ENCODE measurements at places on chromosomes 6 and 20. TPM values are rescaled to one million over a fixed set of nuclear protein-coding genes. Genes with fewer than 3 reads are reported as not detected.

- H3K27me3 ChIP-seq = no peaks in the 10 kb centered on the region
- no peak overlapping the region for H3K27ac ChIP-seq
- no peaks in the 10 kb centered on the region for H3K36me3 ChIP-seq
- DNase-seq = no peak
- H3K4me3 ChIP-seq = no peak overlapping the region
Measured at GRCh38 chr6:142412658-142413057, 110.9 kb downstream of the ADGRG6 start.

DNA sequence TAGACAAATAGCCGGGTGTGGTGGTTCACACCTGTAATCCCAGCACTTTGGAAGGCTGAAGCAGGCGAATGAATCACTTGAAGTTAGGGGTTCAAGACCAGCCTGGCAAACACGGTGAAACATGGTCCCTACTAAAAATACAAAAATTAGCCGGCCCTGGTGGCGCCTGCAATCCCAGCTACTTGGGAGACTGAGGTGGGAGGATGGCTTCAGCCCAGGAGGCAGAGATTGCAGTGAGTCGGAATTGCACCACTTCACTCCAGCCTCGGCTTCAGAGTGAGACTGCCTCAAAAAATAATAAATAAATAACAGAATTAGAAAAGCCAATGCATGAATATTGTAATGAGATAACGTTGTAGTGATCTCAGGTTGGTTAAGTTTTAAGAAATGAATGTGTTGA is 61.3 kb downstream of the RFX6 start:
- H3K4me1 ChIP-seq = no peaks in the 10 kb centered on the region
- no peak for DNase-seq
- no peaks in the 10 kb centered on the region for H3K27me3 ChIP-seq
- H3K4me3 ChIP-seq = no peak overlapping the region
- no peak overlapping the region for H3K27ac ChIP-seq

DNA sequence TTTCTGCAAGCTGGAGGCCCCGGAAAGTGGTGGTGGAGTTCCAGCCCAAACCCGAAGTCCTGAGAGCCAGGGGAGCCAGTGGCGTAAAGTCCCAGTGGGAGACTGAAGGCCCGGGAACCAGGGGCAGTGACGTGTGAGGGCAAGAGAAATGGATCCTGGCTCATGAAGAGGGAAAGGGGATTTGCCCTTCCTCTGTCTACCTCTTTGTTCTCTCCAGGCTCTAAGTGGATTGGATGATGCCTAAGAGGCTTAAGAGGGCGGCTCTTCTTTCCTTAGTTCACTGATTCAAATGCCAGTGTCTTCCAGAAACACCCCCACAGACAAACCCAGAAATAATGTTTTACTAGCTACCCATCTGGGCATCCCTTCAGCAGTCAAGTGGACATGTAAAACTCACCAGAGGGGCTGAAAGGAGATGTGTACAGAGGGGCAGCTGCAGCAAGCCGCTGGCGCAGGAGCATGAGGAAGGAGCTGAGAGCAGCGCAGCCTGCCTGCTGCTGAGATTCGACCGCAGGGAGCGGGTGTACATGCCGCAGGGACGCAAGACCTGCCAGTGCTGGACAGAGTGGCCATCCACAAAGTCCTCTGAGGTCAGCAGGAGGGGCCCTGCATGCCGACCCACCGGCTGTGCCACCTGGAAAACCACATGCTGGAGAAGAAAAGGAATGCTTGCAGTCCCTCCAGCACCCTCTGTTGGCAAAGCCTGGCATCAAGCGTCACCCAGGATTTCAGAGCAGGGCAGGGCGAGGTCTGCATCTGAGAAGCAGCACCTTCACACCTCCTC is 29.5 kb downstream of the CDYL start:
- no peaks in the 10 kb centered on the region for H3K27me3 ChIP-seq
- peaks cover 4% of the 10 kb centered on the region for H3K4me1 ChIP-seq
- H3K27ac ChIP-seq = no peak overlapping the region
- no peak overlapping the region for H3K4me3 ChIP-seq
- DNase-seq = no peak
- no peaks in the 10 kb centered on the region for H3K36me3 ChIP-seq

GRCh38 chr20:38221119-38221589 is 39.4 kb downstream of the KIAA1755 start:
- no peak for DNase-seq
- H3K27me3 ChIP-seq = no peaks in the 10 kb centered on the region
- H3K4me1 ChIP-seq = no peaks in the 10 kb centered on the region
- H3K4me3 ChIP-seq = no peak overlapping the region
- H3K27ac ChIP-seq = no peak overlapping the region
- no peaks in the 10 kb centered on the region for H3K36me3 ChIP-seq

GRCh38 chr6:151765444-151765886 is 42.0 kb upstream of the ESR1 start:
- peaks cover 6% of the 10 kb centered on the region for H3K4me1 ChIP-seq
- H3K27ac ChIP-seq = no peak overlapping the region
- no peak overlapping the region for H3K4me3 ChIP-seq
- H3K27me3 ChIP-seq = no peaks in the 10 kb centered on the region
- no peaks in the 10 kb centered on the region for H3K36me3 ChIP-seq

DNA sequence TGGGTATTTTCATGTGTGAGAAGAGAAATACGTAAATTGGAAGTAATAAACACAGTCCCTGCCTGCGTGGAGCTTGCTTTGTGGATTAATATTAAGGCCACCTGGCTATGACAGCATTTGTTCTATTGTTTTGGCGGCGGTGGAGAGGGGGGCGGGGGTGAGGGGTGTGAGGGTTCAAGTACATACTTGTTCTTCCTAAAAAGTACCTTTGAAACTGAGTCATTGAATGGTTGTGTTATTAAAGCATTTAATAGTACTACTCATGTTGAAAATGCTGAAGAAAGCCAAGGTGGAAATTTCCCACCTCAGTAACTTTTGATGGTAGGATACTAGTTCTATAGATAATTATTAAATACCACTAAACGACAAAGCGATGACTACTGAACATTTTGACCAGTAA is 95.0 kb downstream of the FOXC1 start:
- H3K27ac ChIP-seq = peak overlapping the region; percentile 83
- H3K36me3 ChIP-seq = no peaks in the 10 kb centered on the region
- H3K4me1 ChIP-seq = peaks cover 19% of the 10 kb centered on the region
- H3K27me3 ChIP-seq = no peaks in the 10 kb centered on the region
- no peak for DNase-seq
- no peak overlapping the region for H3K4me3 ChIP-seq

- no peaks in the 10 kb centered on the region for H3K4me1 ChIP-seq
- H3K4me3 ChIP-seq = no peak overlapping the region
- H3K36me3 ChIP-seq = no peaks in the 10 kb centered on the region
- H3K27me3 ChIP-seq = no peaks in the 10 kb centered on the region
Measured at GRCh38 chr20:12535770-12536169, 473.0 kb upstream of the SPTLC3 start.

- no peaks in the 10 kb centered on the region for H3K27me3 ChIP-seq
- no peak overlapping the region for H3K4me3 ChIP-seq
- no peaks in the 10 kb centered on the region for H3K4me1 ChIP-seq
- no peaks in the 10 kb centered on the region for H3K36me3 ChIP-seq
Measured at GRCh38 chr20:23245553-23246181, 104.9 kb upstream of the NXT1 start.

DNA sequence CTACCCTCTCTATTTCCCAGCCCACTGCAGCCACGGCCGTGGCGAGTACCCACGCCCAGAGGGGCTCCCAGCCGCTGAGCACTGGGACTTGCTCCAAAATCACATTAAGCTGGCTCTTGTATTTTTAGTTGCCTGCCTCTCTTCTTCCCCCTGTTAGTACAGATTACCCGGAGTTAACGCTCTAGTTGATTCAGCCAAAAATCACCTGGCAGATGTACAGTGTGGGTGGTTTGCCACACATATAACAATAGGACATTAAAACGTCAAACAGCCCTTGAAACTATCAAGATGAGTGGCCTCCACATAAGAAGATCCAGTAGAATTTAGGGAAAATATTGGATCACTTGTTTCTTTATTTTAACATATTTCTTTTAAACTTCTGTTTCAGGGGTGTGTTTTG is 268.8 kb upstream of the PRDM1 start:
- no peaks in the 10 kb centered on the region for H3K27me3 ChIP-seq
- H3K4me3 ChIP-seq = no peak overlapping the region
- no peak overlapping the region for H3K27ac ChIP-seq
- H3K36me3 ChIP-seq = no peaks in the 10 kb centered on the region

DNA sequence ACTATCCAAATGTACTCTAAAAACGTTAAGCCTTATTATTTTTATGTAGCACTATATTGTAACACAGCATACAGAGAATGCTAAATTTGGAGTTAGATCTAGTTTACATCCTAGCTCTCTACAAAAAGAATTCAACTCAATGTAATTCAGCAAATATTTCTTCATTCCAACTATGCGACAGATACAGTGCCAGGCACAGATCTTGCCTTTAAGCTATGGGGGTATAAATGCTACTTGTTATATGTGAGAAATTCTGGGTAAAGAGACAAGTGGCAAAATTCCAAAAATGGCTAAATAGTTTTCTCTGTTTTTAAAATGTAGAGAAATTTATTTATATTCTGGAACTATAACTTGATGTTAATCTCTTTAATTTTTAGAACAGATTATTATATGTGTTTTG is 63.2 kb downstream of the SEL1L2 start:
- no peaks in the 10 kb centered on the region for H3K27me3 ChIP-seq
- H3K36me3 ChIP-seq = no peaks in the 10 kb centered on the region
- no peak overlapping the region for H3K4me3 ChIP-seq

DNA sequence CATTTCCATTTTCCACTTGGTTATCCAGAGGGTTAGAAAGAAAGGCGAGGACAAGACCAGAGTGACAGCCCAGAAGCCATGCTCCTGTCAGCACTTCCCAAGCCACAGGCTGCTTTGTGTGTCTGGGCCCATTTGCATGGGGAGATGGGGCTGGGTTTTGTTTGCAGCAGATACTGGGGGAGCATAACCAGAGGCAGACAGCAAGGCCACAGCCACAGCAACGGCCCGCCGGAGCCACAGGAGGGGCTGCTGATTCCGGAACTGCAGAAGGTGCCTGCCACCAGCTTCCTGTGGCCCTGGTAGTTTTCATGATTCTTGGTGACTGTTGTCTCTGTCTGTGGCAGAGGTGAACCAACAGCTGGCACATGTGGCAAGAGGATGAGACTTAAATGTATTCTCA is 106.6 kb downstream of the DLL1 start:
- no peak for DNase-seq
- H3K4me1 ChIP-seq = no peaks in the 10 kb centered on the region
- H3K4me3 ChIP-seq = no peak overlapping the region
- H3K27me3 ChIP-seq = no peaks in the 10 kb centered on the region

DNA sequence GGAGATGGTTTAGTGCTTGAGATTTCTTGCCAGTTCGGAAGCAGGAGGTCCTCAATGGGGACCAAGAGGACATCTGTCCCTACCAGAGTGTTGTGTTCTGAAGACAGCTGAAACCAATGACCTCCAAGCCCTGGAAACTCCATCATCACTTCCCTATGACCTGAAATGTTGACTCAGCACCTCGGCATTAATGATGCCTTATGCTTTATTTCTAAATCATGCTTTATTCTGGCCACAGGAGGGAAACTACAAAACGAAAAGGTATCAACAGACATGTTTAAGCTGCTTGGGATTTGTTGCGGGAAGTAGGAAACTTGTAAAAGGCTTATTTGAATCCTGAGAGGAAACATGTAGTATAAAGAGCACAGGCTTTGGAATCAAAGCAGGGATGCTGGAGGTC is 389.1 kb upstream of the CHD6 start:
- H3K4me1 ChIP-seq = no peaks in the 10 kb centered on the region
- no peaks in the 10 kb centered on the region for H3K27me3 ChIP-seq
- H3K36me3 ChIP-seq = no peaks in the 10 kb centered on the region
- DNase-seq = no peak
- no peak overlapping the region for H3K27ac ChIP-seq
- H3K4me3 ChIP-seq = no peak overlapping the region

- no peak for DNase-seq
- H3K4me3 ChIP-seq = peak overlapping the region; percentile 46
- H3K4me1 ChIP-seq = no peaks in the 10 kb centered on the region
Measured at GRCh38 chr6:29976253-29976587, 33.9 kb downstream of the HLA-A start.

GRCh38 chr6:161630674-161631073 is 356.8 kb upstream of the AGPAT4 start:
- H3K36me3 ChIP-seq = no peaks in the 10 kb centered on the region
- H3K4me1 ChIP-seq = peaks cover 5% of the 10 kb centered on the region
- no peak overlapping the region for H3K27ac ChIP-seq
- no peaks in the 10 kb centered on the region for H3K27me3 ChIP-seq
- no peak overlapping the region for H3K4me3 ChIP-seq
- DNase-seq = no peak

DNA sequence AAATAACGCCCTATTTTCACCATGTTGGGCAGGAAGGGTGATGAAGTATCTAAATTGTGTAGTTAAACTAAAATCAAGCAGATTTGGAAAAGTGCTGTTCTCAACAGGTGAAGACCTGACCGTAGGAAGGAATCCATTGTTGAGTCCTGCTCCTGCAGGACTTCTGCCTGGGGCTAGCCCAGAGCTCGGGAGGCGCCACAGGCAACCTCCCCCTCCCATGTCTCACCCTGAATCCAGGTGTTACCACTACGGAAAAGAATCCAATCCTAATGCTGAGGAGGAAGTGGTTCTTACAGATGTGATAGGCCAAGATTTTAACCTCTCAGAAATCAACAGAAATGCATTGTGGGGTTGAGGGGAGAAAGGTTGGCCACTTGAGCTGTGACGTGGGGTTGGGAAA is 30.2 kb downstream of the RAB22A start:
- no peak overlapping the region for H3K4me3 ChIP-seq
- H3K4me1 ChIP-seq = no peaks in the 10 kb centered on the region
- H3K36me3 ChIP-seq = no peaks in the 10 kb centered on the region
- no peak for DNase-seq

- H3K4me3 ChIP-seq = no peak overlapping the region
- H3K36me3 ChIP-seq = no peaks in the 10 kb centered on the region
- H3K4me1 ChIP-seq = no peaks in the 10 kb centered on the region
- H3K27ac ChIP-seq = no peak overlapping the region
- H3K27me3 ChIP-seq = peaks cover 5% of the 10 kb centered on the region
Measured at GRCh38 chr6:28765978-28766351, 157.8 kb downstream of the TRIM27 start.

TRDN gene
- total RNA-seq = not detected

SMIM13 gene
- 2.3 TPM for total RNA-seq

CRISP2 gene
- not detected for total RNA-seq

FOXA2 gene
- total RNA-seq = not detected

NKAIN4 gene
- total RNA-seq = not detected

FOXC1 gene
- 125 TPM for total RNA-seq

MUCL3 gene
- not detected for total RNA-seq

BCAS4 gene
- total RNA-seq = 0.85 TPM

TUBB2B gene
- total RNA-seq = not detected

HLA-DPA1 gene
- 285 TPM for total RNA-seq

RHAG gene
- total RNA-seq = not detected

CST3 gene
- total RNA-seq = 2,609 TPM

MAS1 gene
- total RNA-seq = not detected

BCAS1 gene
- not detected for total RNA-seq

Data from ascending aorta (tissue), 2 donors.